ENCODE measurements at places on chromosomes 6 and 20. TPM values are rescaled to one million over a fixed set of nuclear protein-coding genes. Genes with fewer than 3 reads are reported as not detected.

Gene CD24
- total RNA-seq: 292 TPM

Gene TAGAP
- 0.99 TPM for total RNA-seq

Gene KIAA1755
- 0.99 TPM for total RNA-seq

Gene SRSF6
- total RNA-seq: 90.6 TPM

DNA sequence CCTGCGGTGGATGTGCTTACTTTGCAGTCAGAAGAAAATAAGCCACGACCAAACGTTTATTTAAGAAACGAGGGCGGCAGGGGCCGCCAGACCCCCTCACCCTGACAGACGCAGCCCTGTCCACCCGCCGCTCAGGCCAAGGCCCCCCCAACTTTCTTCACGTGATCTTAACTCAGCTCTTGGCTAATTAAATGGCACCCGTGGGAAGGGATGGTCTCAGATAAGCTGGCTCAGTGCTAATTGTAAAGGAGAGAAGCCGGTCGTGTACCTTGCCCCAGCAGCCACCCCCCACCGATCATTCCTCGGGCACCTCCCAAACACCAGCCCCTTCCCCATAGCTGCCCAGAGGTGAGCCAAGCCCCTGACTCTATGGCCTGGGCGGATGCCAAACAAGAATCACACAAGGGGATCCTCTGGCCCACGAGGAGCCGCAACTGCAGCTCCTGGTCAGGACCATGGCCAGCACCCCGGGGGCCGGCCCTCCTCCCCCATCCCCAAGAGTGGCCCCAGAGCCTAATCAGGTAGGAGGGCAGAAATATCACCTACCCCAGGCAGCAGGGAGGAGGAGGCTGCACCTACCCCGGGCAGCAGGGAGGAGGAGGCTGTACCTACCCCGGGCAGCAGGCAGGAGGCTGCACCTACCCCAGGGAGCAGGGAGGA, 11.2 kb downstream of the KCNQ2 start:
- H3K4me3 ChIP-seq: no peak overlapping the region
- DNase-seq: no peak
- H3K4me1 ChIP-seq: no peaks in the 10 kb centered on the region
- no peak overlapping the region for H3K27ac ChIP-seq

- DNase-seq: no peak
- H3K4me1 ChIP-seq: no peaks in the 10 kb centered on the region
- H3K27ac ChIP-seq: no peak overlapping the region
- H3K4me3 ChIP-seq: no peak overlapping the region
- H3K36me3 ChIP-seq: no peaks in the 10 kb centered on the region
Observed at GRCh38 chr6:148983966-148984365, 237.1 kb downstream of the UST start.

Gene BPIFA1
- not detected for total RNA-seq
